ENCODE measurements at places on chromosomes 16 and 17. TPM values are rescaled to one million over a fixed set of nuclear protein-coding genes. Genes with fewer than 3 reads are reported as not detected.

KRTAP9-4 gene
- not detected for total RNA-seq

OTOP2 gene
- total RNA-seq = not detected

MT1H gene
- total RNA-seq = not detected

SLC13A2 gene
- not detected for total RNA-seq

NPIPB12 gene
- 17.6 TPM for total RNA-seq

All from dermis blood vessel endothelial cell (primary cell).